Activated naive CD4-positive, alpha-beta T cell treated with anti-CD3 and anti-CD28 coated beads, Interleukin-2, amount 50 U/mL, for 16 hours (primary cell): ENCODE measurements at places on chromosomes 11 and 22.

GRCh38 chr11:76807206-76807875 lies 24.2 kb downstream of the TSKU start:
- peak; percentile 73 for DNase-seq

- DNase-seq, result no peak
These were observed 1.1 kb downstream of the GRIA4 start for GRCh38 chr11:105610871-105611571.

DNA sequence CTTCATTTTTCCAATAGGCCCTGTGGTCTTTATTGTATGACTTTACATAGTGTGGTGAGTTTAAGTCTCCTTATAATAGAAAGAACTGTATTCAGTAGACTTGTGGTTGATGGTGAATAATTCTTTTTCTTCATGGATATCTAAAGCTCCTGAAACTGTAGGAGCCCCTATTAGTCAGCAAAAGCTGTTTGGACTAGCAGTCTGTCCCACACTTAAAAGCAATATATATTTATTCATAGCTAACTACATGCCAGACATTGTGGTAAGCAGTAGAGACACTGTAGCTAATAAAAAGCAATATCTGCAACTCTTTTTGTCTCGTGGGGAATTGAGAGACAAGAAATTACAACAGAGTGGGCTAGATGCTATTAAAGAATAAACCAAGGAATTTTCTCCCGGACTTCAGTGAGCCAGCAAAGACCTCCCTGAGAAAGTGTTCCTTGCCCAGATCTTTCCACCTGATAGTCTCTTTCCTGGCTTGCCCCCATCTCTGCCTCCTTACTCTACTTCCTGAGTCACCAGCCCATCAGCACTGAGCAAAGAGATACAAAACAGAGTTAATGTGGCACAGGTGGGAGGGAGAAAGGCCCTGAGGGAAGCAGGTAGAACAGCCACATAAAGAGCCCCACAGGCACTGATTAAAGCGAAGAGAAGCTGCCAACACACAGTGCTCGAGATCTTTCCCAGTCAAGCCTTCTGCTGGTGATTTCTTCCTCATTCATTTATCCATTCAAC lies 1.4 kb upstream of the OR52W1 start:
- no peak for DNase-seq

- DNase-seq, result no peak
These were observed 44.0 kb downstream of the SERPINH1 start for GRCh38 chr11:75606099-75606498.

- no peak for DNase-seq
These were observed 27.6 kb downstream of the KDM2A start for GRCh38 chr11:67146516-67147226.

- no peak for DNase-seq
These were observed 4.8 kb upstream of the ELFN2 start for GRCh38 chr22:37431801-37432707.

GRCh38 chr22:24995649-24996180 lies 43.2 kb downstream of the KIAA1671 start:
- no peak for DNase-seq

DNA sequence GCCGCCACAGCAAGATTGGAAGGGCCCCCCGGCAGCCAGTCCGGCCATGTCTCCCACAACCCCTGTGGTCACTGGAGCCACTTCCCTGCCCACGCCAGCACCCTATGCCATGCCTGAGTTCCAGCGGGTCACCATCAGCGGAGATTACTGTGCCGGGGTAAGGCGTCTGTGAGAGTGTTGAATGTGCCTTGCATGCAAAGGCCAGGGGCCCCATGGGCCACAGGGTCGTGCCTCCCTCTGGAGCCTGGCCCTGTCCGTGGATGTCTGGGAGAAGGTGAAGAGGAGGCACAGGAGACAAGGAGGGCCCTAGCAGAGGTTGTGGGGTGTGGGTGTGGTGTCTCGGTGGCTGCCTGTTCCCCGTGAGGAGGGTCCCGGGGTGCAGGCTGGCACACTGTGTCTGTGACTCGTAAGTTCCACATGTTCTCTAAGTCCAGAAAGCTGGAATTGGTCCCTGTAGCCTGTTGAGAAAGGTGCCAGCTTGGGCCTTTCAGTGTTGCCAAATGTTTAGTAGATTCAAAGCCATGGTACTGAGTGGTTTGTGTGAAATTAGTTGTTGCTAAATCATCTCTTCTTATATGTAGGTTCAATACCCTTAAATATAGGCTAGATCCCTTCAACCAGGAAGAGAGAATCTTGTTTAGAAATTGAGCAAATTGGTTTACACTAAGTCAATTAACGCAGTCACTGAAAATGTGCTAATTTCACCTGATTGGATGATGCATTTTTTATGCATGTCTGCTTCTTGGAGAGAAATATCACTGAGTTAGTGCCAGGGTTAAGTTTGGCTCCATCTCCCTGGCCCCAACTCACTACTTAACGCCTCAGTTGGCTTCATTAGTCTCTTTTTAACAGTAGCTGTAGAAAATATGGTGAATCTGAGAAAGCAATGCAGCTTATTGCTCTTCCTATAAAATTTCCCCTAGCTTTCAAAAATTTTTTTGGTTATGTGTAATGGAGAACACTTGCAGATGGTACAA lies 23.8 kb downstream of the AMPD3 start:
- no peak for DNase-seq
